Retina (tissue), 1 donor: ENCODE measurements at places on chromosomes 3 and 15.

DNA sequence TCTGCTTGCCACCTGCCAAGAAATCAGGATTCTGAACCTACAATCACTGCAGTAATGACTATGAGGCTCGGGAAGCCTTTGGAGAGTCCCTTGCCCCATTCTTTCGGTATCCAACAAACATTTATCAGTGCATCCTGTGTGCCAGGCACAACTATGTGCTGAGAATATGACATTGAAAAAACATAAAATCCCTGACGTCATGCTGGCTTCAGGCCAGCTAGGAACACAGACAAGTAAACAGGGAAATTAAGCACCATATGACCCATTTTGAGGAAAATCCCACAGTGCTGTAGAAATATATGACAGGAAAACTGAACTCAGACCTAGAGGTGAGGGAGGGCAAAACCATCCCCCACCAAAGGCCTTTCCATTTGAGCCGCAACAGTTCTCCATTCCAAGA is 34.1 kb upstream of the DET1 start:
- no peak for DNase-seq

DNA sequence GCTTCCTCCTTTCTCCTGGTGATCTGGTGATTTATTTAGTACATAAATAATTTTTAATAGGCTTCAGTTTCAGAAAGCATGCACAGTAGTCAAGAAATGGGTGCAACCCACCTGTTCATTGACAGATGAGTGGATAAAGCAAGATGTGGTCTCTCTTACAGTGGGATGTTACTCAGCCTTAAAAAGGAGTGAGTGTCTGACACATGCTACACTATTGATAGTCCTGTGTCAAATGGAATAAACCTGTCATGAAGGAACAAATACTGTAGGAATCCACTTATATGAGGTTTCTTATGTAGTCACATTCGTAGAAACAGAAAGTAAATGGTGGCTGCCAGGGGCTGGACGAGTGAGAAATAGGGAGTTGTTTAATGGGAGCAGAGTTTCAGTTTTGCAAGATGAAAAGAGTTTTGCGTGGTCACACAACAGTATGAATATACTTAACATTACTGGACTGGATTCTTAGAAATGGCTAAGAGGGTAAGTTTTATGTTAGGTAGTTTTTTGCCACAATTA is 56.0 kb upstream of the PPARG start:
- no peak for DNase-seq

DNA sequence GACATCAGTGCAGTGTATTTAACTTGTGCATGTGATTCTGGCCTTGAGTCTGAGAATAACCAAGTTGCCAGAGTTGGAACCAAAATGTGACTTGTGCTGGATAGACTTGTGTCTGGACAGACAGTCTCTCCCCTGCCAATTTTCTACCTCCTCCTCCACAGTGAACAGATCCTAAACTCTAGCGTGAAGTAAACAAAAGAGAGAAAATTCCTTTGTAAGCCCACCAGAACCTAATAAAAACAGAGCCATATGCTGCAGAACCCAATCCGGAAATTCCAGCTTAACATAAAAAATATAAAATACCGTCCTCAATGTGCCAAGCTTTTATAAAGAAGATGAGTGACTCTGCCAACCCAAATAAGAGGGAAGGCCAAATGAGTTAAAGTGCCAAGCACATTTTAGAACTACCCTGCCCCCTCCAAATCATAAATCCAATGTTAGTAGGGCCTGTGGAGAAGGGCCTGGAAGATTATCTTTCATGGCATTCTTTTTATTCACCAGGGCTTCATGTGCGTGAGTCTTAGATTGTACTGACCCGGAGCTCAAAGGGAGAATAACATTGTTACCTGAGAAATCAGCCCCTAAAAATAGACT is 344.6 kb upstream of the PROK2 start:
- no peak for DNase-seq

DNA sequence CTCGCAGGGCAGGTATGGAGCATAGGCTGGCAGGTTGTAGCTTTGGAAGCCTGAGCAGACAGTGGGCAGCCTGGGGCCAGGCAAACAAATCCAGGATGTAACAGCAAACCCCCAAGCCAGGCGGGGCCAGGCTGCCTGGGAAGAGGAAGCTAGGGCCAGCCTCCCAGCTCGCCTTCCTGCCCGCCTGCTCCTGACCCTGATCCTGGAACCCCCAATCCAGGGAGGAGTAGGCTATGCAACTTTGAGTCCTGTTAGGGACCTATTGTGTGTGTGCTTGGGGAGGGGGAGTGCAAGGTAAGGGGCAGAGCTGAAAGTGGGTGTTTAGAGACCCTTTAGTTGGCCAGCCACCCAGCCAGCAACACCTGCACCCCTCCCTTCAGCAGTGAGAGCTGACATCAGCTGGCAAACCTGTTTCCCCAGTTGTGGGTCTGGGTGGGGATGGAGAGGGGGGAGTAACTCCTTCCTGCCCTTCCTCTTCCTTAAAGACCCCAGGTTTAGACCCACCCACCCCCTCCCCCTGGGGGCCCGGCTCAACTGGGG is 2.5 kb downstream of the NBEAL2 start:
- no peak for DNase-seq

GRCh38 chr3:108826309-108827187 is 4.0 kb downstream of the TRAT1 start:
- no peak for DNase-seq

DNA sequence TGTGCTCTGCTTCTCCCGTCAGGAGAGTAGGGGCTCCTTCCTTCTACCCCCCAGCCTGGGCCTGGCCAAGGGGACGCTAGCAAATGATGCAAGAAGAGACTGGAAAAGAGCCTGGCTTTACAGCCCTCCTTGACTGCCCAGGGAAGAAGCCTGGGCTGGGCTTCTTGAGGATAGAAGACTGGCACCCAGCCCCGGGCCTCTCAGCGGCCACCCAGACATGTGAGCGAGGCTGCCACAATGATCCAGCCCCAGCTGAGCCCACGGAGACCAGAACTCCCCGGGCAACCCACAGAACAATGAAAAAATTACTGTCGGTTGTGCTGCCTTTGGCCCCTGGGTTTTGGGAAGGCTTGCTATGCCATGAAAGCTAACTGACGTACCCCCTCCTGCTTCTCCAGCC is 100.6 kb upstream of the PRR20G start:
- no peak for DNase-seq

- peak; percentile 27 for DNase-seq
Observed at GRCh38 chr3:56839784-56840715, 38.3 kb upstream of the ARHGEF3 start.

GRCh38 chr3:109337393-109337792 is at the start of gene DPPA4:
TSS of gene DPPA4 (minus strand) at chr3:109337546. CDS start at chr3:109337517, 29 bp downstream.
- no peak for DNase-seq

DNA sequence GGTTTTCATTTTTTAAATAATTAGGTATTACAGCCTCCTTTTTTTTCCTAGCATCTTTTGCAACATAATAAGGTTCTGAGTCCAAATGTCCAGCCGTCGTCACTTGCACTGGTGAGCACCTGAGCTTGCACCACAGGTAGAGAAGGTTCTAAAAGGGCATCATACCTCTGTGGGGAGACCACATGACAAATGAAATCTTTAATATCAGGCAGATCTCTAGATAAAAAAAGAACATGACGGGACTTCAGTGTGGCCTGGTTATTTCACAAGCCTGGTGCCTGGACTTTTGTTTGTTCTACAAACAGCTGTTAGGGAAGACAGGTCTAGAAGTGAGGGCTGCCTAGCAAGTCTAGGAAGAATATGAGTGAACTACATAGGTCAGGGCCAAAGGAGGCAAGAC is 3.6 kb downstream of the ZBED2 start:
- DNase-seq = no peak

DNA sequence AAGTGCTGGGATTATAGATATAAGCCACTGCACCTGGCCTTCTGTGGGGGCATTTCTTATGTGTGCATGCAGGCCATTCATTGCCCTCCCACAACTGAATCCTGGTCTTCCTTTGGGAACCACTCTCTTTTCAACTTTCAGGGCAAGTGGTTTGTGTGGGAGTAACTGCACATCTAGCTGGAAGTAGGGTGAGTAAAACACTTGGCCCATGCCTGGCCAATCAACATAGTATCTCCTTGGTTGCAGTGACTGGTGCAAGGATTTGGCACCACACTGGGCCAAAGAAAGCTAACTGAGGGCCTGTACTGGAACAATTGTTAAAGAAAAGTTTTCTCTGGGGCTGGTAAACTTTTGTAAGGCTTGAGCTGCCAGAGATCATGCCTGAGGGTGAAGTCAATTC is 189.2 kb upstream of the FEZF2 start:
- no peak for DNase-seq

- no peak for DNase-seq
Observed at GRCh38 chr3:170324962-170325361, 32.6 kb upstream of the SKIL start.

DNA sequence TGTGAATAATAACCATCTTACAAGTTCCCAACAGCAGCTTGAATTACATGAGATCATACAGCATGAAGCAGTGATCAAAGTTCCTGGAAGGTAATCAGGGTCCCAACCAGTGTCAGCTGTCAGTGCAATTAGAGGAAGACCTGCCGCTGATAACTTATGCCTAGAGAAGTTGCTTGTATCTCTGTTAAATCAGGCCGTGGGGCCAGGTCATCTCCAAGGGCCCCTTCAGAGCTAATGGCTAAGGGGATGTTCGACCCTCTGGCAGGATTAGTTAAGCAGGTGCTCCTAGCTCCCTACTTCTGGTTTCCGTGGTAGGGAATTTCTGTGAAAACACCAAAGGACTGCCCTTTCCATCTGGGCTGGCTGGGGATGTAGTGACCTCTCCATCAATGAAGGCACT is 251.0 kb downstream of the FAM43A start:
- DNase-seq = no peak

GRCh38 chr15:58522865-58523264 is 91.1 kb downstream of the LIPC start:
- DNase-seq = no peak

GRCh38 chr3:197504641-197505121 is 51.1 kb downstream of the BDH1 start:
- peak; percentile 31 for DNase-seq

DNA sequence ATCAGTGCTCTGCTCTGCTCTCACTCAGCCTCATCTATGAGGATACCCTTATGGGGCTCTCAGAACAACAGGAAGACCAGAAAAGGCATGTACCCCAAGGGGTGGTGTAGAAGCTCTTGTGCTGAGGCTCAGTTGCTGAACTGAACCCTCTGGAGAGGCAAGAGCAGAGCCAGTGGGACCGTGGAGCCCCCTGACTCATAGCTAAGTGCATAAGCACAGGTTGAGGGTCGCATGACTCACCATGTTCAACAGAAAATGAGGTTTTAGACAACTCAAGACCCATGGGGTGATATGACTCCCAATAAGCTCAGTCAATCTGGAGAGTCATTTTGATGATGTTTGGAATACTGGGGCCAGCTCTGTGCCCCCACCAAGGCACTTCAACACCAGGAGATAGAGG is 37.3 kb downstream of the CRYGS start:
- DNase-seq = no peak

DNA sequence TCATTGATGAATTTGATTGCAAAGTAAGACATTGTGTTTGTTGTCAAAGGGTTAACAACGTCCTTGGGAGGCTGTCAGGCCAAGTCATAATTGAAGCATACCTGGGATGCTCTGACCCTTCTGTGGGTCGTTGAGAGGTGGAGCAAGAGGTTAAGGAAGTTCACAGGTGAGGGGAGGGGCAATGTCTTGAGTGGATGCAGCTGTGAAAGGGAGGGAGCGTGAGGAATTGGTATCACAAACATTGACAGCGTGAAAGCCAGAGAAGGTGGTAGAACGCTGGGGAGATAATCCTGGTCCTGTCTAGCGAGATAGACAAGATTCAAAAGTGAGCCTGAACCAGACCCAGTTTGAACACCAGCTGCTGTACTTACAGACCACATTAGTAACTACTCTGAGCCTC is 79.4 kb downstream of the HES1 start:
- DNase-seq = no peak

GRCh38 chr3:150631515-150632221 is 28.5 kb downstream of the SELENOT start:
- no peak for DNase-seq

DNA sequence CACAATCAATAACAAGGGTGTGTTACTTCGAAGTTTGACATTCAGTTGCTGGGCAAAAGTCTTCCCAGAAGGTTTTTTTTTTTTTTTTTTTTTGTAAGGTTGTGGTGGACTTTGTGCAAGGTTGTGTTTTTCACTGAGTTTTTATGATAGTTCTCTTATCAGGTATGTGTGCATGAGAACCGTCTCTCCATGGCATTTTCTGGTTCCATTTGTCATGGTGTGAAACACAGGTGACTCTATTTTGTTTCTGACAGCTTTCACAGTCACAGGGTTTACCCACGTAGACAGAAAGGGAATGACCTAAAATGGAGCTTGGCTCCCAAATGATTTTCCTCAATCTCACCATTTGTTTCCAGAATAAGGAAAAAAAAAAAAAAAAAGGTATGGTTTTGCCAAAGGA is 1377.2 kb upstream of the CADM2 start:
- DNase-seq = no peak

GRCh38 chr15:89569090-89569745 is 6.1 kb upstream of the TICRR start:
- DNase-seq = no peak

DNA sequence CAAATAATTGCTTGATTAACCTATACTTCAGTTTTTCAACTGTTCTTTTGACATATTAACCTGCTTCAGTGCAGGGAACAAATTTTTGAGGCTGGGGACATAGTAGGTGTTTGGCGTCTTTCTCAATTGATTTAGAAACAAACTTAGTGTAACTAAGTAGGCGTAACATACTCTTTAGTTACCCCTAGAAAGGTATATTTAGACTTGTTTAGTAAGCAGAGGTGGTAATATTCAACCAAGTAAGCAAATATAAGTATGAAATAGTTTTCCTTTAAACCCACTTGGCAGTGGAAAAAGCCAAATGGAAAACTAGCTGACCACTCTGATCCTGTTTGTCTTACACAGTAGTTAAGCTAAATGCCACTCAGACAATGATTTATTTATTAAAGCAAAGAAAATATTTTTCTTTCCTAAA is 113.2 kb downstream of the MBNL1 start:
- no peak for DNase-seq
